ENCODE measurements at places on chromosomes 12 and 14.

DNA sequence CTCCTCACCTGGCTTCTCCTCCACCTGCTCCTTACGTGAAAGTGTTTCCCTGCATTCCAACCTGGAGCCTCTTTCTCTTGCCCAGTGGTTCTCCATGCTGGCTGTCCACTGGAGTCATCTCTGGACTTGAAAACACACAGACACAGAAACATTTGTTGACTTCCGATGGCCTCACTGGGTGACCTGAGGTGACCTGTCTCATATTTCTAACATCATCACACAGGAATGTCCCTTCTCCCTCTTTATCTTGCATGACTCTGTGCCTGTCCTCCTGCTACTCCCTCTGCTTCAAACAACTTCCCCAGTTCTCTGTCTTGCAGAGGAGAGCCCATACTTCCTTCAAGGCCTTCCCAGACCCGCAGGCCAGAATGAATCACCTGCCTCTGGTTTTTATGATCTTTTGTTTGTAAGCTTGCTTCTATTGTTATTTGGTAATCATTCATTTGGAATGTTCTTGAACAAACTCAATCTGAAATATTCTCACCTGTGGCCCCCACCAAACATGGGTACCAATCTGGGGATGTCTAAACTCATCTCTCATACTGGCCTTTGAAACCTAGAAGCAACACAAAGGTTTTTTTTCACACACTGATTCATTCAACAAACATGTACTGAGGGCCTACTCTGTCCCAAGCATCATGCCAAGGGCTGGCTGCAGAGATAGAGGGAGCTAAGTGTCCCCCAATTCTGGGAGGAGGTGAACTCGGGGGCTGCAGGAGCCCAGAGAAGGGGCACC, 9.7 kb upstream of the RIN3 start:
- DNase-seq: no peak

DNA sequence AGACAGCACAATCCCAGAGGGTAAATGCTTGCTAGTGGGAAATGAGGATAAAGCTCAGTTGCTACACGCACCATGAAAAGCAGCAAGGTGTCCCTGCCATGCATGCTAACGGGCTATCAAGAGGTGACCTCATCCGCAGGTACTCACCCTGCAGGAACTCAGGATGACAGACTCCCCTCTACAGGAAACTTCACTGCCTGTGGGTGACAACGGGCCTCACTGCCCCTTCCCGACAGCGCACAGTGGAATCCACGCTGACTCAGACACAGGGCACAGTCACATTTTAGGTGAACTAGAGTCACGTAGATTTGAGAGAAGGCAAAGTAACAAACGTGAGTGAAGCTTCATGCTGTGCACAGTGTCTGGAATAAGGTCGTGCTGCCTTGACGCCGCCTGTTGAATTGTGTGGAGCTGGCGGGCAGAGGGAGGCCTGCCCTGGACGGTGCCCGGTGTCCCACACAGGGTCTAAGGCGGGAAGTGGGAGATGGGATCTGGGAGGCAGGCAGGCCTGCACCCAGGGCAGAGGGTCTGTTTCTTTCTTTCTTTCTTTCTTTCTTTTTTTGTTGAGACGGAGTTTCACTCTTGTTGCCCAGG, 331.8 kb downstream of the TMEM132D start:
- DNase-seq: no peak

DNA sequence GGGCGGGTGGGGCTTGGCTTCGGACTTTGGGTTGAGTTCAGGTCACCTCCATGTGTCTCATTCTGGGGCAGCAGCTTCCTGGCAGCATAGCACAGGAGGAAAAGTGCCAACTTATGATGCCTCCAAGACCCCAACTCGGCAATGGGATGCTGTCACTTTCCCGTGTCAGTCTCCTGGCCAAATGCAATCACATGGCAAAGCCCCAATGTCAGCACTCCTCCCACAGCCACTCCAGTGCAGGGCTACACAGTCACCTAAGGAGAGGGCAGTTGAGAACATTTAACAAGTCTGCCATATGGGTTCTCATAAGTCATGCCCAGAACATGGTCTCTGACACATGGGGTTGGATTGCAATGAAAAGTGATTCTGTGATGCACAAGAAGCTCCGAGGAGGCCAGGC, 26.7 kb downstream of the ELK3 start:
- no peak for DNase-seq

DNA sequence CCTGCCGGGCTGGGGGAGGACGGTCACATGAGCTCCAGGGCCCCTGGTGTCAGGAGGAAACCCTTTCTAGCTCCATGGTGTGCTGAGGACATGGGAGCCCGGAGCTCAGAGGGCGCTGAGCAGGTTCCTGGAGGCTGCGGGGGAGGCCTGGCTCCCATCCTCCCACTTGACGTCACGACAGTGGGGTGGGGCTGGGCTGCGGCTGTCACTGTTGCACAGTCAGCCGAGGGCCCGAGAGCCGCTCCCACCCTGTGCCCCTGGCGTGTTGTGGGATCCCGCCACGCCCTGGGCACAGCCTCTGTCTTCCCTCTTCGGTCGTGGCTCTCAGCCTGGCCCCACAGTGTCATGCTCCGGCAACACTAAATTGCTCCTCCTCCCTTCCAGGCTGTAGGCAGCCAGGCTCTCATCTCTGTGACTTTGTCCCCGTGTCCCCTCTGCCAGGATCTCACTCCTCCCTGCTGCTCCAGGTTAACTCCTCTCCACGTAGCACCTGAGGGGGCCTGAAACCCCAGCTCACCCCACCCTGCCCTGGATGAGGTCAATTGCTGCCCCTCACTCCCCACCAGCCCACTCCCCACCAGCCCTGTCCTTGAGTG, 33.0 kb downstream of the BEGAIN start:
- peak; percentile 22 for DNase-seq

- DNase-seq: no peak
Observed at GRCh38 chr14:64082837-64083236, 211.3 kb downstream of the ESR2 start.

GRCh38 chr12:126668538-126668937, 1598.4 kb upstream of the TMEM132C start:
- DNase-seq: no peak

DNA sequence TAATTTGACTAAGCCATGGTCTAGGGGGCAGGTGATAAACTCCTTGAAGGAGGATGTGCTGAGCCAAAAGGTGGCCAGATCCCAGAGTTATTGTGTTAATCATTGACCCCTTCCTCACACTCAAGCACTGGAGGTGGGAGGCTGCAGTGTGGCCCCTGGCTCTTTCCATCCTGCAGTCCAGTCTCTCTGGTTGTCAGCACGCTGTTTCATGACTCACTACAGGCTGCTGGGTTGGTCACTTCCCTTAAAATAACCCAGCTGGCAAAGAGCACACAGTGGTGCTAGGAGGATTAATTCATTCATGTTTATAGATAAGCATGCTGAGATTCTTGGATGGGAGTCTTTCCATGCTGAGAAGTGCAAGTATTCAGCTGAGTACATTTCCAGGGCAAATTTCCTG, 228.9 kb downstream of the ANO2 start:
- DNase-seq: no peak

GRCh38 chr12:98456576-98457573, 58.5 kb upstream of the TMPO start:
- no peak for DNase-seq

DNA sequence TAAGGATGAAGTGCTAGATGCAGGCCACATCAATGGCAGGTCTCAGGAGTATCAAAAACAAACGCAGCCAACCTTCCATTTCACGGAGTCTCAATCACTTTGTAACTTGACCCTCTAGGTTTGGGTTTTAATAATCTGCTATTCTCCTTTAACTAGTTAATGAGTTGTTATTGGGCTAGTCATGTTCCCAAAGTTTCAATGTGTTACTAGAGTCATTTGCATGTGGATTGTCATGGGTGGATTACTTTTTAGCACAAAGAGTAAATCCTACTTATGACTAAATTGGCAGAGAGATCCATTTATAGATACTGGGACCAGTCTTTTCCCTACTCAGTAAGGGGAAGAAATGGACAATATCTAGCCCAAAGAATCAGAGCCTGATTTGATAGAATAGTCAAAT, 151.0 kb downstream of the BCAT1 start:
- DNase-seq: no peak

DNA sequence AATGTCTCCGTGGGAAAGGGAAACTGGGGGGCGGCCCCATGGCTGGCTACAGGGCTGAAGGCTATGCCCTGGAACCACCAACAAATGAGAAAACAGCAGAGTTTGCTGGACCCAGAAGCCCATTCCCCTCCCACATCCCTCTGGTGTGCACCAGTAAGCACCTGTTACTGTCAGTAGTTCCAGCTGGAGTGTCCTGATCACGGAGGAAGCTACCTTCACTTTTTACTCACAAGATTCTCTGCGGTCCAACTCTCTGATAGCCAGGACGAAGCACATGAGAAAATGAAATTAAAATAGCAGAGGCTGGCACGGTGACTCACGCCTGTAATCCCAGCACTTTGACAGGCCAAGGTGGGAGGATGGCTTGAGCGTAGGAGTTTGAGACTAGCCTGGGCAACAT, 22.7 kb upstream of the MEG3 start:
- DNase-seq: peak; percentile 23

DNA sequence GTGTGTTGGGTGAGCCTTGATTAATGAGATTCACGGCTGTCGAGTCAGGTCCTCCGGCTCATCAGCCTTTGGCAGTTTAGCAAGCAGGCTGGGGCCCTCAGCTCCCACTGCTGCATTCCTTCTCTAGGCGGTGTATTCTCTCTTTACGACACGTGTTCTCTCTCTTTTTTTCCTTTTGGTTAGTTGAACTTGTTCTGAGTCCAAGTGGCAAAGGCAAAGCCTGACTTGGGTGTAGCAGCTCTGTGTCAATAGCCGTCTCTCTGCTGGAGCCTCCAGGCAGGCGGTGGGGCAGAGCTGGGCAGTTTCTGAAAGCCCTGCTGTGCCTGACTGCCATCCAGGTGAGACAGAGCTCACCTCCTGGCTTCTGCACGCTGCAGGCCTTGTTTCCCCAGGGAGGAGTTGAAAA, 46.6 kb downstream of the SUSD6 start:
- no peak for DNase-seq

DNA sequence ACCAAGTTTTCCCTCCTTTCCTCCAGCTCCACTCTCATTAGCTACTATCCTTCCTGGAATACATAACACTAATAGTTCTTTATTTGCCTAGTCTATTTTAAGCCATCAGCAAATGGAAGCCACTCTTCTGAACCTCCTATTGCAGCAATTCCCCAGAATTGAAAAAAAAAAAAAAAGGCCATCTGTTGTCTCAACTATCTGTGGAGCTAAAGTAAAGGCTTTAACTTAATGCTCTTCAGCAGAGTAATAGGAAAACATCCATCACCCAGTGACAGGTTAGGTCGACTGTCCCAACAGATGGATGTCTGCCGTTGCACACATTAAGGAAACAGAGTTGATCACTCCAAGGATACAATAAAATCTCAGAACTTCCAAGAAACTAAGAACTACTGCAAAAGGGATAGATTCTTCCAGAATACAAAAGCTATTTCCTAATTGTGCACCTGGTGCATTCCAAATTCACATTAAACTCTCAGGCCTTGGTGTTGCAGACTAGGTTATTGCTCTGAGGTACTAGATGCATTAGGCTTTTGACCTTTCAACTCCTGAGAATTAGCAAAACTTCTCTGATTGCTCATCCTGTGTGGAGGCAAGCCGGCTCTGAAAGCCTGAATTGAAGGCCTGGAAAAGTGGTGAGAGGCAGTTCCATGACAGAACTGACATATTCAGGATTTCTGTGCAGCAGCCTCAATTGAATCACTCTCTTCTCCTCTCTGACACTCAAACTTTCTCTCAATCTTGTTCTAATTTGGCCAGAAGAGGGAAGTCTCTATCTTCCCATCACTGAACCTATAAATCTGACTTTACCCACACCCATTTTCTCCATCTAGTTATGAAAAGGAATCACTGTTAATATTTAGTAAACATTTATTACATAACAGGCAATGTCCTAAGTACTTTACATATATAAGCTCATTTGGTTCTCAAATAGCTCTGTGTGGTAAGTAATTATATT, 238.4 kb upstream of the HMGA2 start:
- DNase-seq: no peak

DNA sequence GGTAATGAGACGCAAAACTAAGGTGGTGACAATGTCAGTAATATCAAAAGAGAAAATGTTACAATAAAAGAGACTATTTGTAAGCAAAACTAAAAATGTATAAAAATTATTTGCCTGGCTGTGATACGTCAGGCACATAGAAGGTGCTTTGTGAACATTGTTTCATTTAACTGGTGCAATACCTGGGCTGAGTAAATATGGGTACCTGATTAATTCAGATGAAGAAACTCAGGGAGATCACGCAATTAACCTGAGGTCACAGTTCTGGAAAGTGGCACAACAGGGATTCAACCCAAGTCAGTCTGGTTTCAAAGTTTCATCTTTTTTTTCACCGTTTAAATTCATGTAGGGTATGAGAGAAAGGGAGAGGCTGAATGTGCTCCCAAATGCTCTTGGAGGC, 71.0 kb upstream of the KRAS start:
- DNase-seq: no peak

DNA sequence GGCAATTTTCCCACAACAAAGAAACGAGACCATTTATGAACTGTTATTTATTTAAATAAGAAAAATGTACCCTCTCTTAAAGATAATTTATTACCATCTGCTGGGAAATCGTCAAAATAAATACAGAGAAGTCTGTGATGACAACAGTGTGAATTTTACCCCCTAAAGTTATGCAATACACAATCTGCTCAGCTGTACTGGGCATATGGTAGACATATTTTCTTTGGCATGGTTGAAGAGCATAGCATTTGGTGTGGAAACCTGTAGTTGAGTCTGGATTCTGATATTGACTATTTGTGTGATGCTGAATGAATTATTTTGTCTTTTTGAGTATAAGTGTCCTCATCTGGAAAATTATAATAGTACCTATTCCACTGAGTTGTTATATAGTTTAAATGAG, 60.0 kb downstream of the CFAP54 start:
- no peak for DNase-seq

DNA sequence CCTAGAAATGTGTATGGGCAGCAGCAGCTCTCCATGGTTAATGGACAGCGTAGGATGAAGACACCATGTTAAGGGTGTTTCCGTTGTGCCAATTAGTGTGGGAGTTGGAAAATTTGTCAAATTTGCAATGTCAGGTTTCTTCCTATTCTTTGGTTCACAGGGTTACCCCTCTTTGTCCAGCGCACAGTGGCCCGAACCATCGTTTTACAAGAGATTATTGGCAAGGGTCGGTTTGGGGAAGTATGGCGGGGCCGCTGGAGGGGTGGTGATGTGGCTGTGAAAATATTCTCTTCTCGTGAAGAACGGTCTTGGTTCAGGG, 26.0 kb upstream of the TAMALIN start:
- DNase-seq: no peak

GRCh38 chr12:13941258-13942249, 39.8 kb downstream of the GRIN2B start:
- DNase-seq: peak; percentile 41

GRCh38 chr14:77573964-77574363, 42.5 kb downstream of the SPTLC2 start:
- DNase-seq: no peak
